ENCODE measurements at places on chromosomes 6 and 20.

- DNase-seq = no peak
Measured at GRCh38 chr20:23298155-23298554, 52.4 kb upstream of the NXT1 start.

DNA sequence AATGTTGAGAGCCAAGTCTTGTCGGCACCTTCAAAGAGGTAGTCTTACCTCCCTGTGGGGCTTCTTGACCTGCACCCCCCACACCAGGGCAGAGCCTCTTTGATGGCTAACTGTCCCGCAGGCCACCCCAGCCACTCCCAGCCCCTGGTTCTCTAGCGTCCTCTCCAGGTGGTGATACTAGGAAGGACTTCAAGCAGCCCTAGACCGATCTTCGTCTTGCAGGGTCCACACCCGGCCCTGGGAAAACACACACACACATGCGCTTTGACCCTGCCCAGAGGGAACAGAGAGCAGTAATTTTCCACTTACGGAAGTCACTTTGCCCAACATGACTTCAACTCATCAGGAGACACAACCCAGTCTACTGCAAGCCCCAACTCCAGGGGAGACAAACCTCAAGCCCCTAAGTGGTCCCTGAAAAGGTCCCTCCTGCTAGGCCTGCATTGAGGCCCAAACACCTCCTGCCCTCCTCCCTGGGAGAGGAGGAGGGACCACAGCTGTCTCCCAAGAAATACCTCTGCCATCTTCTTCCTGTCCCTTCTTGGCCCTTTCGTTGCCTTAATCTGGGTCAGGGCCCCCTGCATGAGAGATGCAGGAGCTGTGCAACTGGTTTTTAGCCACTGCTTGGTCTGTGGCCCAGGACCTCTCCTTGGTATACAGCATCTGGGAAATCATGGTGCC lies 2.9 kb upstream of the BPIFB1 start:
- no peak for DNase-seq

GRCh38 chr6:10314163-10314955 lies 100.5 kb downstream of the TFAP2A start:
- DNase-seq = no peak

- DNase-seq = no peak
Measured at GRCh38 chr20:13412806-13413445, 191.9 kb downstream of the ISM1 start.

GRCh38 chr6:80969439-80969838 lies 783.0 kb downstream of the TENT5A start:
- DNase-seq = no peak
